ENCODE measurements at places on chromosomes 7 and 10.

- no peak for DNase-seq
Measured at GRCh38 chr10:15245530-15245929, 77.0 kb upstream of the NMT2 start.

- DNase-seq, result no peak
Measured at GRCh38 chr10:103491729-103492364, 1.7 kb upstream of the NEURL1 start.

- DNase-seq, result no peak
Measured at GRCh38 chr7:102009628-102010027, 192.2 kb downstream of the CUX1 start.

DNA sequence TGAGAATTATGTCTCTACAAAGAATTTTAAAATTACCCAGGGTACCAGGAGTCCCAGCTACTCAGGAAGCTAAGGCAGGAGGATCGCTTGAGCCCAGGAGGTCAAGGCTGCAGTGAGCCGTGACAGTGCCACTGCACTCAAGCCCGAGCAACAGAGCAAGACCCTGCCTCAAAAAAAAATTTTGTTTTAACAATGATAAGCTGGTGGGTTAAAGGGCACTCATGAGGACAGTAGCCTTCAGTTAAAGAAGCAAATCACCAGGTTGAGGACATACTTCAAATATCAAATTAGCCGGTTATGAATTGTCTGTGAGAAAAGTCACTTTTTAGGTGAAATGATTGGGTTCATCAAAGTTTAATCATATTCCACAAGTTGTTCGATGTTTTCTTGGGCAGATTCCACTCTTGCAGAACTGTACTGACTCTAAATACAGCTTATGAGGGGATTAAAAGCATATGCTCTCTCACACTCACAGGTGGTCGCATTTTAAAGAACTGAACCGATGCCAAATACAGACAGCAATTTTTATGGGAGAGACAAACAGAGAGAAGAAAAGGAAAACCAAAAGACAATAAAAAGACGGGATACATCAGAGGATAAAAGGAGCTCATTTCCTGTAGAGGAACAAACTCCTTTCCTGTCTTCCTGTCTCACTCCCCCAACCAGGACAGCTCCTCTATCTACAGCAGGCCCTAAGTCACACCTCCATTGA lies 582.8 kb upstream of the NRP1 start:
- no peak for DNase-seq

GRCh38 chr10:26759008-26759407 lies 61.5 kb downstream of the PDSS1 start:
- no peak for DNase-seq

- DNase-seq, result no peak
Measured at GRCh38 chr10:546971-547590, 142.4 kb downstream of the DIP2C start.

- no peak for DNase-seq
Measured at GRCh38 chr7:29914180-29914579, 75.4 kb downstream of the SCRN1 start.

DNA sequence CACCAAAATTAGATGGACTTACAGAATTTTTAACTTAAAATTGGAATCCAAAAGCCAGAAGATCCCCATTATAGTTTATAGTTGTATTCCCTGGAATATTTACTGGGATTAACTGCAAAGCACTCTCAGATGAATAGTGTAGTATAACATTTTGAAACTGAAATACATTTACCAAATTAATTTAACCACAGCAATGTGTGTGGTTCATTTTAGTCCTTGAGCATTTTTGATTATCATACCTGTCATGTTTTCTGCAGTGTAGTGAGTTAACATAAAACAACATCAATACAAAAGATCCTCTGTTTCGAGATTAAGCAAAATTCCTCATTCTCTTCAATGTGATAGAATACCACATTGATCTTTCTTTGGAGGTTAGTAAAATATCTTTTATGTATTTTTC lies 3.7 kb downstream of the VIM start:
- no peak for DNase-seq

DNA sequence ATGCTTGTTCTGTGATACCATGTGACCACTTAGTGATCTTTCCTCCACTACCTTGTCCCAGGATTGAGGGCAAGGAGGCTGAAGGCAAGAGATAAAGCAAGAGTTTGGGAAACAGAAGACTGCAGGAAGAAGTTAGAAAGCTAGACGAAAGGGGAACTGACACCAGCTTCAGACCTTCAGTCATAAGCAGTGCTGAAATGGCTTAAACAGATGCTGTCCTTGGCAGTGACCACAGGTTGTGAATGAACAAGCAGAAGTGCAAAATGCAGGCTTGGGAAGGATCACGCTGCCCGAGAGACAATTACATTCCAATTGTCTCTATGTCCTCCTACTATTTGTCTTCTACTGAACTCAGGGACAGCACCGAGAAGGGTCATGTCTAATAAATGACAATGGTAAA lies 704.9 kb upstream of the AUTS2 start:
- DNase-seq, result no peak

DNA sequence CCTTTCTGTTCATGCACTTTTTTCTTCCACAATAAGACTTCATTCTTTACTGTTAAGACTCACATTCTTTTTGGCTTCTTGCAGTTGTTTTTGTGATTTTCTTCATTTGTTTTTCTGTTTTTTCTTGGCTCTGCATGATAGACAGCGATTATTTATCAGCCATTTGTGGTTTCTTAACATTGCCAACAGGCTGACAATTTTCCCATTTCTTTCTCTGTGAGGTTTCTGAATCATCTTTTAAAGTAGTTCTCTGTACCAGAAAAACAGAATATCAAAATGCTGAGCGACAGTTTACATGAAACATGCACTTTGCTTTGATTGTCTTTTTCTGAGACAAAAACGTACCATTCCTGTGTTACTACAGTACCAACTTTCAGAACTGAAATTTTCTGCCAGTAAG lies 334.2 kb upstream of the MAGI2 start:
- DNase-seq, result no peak

DNA sequence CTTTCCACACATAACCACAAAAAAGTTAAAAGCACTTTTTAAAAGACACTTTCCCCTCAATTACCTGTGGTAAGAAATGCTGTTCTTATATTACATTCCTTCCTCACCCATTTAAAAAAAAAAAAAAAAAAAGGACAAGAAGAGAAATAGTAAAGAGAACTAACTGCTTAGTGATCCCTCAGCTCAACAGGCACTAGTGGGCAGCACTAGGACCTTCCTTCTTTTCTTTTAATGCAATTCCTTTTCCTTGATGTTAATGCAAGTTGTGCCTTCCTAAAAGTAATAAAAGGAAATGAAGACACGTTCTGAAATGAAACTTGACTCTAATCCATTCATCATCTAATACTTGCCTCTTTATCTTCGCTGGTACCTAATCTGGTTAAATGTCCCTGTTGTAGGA lies 189.7 kb downstream of the TCF7L2 start:
- DNase-seq, result no peak

GRCh38 chr7:98629001-98629431 lies 11.9 kb downstream of the NPTX2 start:
- no peak for DNase-seq

GRCh38 chr10:59240582-59241183 lies 64.2 kb downstream of the PHYHIPL start:
- DNase-seq, result no peak

GRCh38 chr7:135977742-135978066 lies 545 bp upstream of the MTPN start:
- no peak for DNase-seq

DNA sequence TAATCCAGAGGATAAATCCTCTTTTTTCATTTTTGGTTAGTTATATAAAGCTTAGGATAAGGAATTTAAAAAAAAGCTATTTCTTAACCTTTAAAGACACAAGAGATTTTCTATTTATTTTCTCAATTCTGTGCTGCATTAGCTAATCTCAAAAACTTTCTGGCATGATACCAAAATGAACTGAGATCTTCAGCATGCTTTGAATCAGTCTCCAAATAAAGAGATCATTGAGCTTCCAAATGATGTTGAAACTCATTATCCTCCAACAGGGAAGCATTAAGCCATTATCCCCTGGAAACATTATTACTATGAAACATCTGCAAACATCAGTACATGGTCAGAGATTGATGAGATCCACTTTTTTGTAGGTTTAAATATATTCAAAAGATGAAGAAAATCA lies 350.3 kb upstream of the TEX47 start:
- no peak for DNase-seq

- no peak for DNase-seq
Measured at GRCh38 chr7:51789489-51789888, 472.9 kb upstream of the COBL start.

DNA sequence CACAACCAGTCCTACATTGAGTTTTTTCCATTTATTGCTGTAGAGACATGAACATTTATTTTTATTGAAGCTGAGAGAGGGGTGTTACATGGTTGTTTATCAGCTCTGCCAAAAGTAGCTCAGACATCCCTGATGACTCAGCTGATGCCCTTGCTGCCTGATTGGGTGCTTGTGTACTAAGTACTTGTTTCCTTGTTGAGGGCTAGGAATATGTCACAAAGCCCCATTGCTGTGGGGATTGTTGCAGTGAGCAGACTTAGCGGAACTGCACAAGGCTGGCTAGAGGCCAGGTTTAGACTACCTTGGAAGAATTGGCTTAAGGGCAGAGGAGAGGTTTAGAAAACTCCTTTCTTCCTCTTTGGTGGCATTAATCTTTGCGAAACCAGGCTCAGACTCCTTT lies 110.6 kb downstream of the AUTS2 start:
- DNase-seq, result no peak

All from NCI-H1048 (cell line).